ENCODE measurements at places on chromosomes 6 and 20. TPM values are rescaled to one million over a fixed set of nuclear protein-coding genes. Genes with fewer than 3 reads are reported as not detected.

DNA sequence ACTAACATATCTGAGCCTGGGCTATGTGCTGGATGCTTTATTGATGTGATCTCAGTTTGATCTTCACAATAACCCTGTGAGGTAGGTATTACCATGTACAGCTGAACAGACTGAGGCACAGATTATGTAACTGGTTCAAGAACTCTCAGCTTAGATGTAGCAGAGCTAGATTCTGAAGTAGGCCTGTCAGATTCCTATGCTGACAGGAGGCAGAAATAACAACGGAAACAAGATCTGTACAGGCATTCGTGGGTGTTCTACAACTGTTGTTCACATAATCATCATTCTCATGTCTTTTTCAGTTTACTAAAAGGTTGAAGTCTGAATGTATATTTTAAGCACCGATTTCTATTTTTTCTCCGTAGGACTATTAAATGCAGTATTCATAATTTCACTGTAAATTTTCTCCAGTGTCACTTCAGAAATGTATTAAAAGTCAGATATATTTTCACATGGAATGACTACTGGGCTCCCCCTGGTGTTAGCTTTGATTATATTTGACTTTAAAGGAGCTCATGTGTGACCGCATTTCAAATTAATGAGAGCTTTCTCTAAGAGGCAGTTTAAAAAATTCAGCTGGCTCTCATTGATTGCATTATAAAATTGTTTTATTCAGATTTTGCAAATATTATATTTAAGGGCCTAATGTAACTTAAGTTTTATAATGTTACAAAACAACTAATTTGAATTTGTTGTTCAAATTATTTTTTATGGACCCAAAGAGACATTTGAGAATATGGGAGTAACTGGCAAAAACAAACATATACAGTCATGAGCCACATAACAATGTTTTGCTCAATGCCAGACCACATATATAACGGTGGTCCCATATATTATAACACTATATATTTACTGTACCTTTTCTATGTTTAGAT, 36.4 kb upstream of the SLC17A4 start:
- no peak overlapping the region for H3K4me3 ChIP-seq
- H3K27ac ChIP-seq = no peak overlapping the region
- peaks cover 25% of the 10 kb centered on the region for H3K27me3 ChIP-seq

DNA sequence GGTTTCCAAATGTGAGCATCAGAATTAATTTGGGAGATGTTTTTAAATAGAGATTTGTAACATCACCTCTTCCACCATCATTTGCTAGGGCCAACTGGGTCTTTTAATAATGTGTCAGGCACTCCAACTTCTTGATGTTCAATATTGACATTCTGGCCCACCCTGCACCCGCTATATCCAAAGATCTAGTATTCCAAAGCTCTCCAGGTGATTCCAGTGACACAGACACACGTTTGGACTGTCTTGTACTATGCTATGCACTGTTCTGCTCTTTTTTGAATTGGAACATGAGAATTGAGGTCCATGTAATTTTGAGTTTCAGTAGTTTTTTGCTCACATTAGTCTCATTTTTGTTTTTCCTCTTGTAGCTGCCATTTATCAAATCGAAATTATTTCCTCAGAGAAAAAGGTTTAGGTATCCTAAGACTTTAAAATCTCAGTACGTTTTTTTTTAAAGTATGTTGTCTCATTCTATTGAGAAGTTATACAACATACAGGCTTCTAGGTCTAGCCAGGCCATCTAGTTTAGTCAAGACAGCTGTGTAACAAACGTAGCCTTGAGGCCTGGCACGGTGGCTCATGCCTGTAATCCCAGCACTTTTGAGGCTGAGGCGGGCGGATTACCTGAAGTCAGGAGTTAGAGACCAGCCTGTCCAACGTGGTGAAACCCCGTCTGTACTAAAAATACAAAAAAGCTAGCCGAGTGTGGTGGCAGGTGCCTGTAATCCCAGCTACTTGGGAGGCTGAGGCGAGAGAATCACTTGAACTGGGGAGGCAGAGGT, 3.1 kb downstream of the BICRAL start:
- peaks cover 19% of the 10 kb centered on the region for H3K36me3 ChIP-seq
- no peaks in the 10 kb centered on the region for H3K27me3 ChIP-seq
- DNase-seq = no peak
- H3K4me3 ChIP-seq = no peak overlapping the region

DNA sequence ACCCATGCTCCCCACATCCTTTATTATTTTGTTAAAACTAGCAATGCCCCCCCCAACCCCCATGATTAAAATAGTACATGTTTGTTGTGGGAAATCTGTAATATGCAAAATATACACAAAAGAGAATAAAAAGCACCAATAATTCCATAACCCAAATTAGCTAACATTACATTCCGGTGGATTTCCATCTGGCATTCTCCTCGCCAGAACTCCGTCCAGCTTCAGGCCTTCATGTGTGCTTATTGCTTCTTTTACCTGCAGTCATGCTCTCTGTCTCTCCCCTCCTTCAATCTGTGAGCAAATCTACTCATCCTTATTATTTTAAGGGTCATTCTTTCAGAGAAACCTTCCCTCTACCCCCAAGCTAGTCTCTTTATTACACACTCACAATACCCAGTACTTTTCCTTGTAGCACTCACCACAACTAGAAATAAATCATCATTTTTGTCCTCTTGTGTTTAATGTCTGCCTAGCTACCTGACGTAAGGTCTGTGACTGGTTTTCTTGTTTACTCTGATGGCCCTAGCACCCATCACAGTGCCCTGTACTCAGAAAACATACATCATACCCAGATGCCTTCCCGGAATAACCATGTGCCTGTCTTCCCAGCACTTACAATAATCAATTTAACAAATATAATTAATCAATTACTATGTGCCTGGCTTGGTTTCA, 25.6 kb upstream of the IER3 start:
- peaks cover 11% of the 10 kb centered on the region for H3K36me3 ChIP-seq
- H3K4me1 ChIP-seq = peaks cover 73% of the 10 kb centered on the region
- H3K27me3 ChIP-seq = no peaks in the 10 kb centered on the region
- no peak for DNase-seq
- H3K4me3 ChIP-seq = peak overlapping the region; percentile 75
- peak overlapping the region; percentile 93 for H3K27ac ChIP-seq

GRCh38 chr6:88296694-88297093, 130.5 kb upstream of the CNR1 start:
- no peak for DNase-seq
- no peaks in the 10 kb centered on the region for H3K36me3 ChIP-seq
- no peak overlapping the region for H3K4me3 ChIP-seq
- no peaks in the 10 kb centered on the region for H3K4me1 ChIP-seq
- no peak overlapping the region for H3K27ac ChIP-seq

DNA sequence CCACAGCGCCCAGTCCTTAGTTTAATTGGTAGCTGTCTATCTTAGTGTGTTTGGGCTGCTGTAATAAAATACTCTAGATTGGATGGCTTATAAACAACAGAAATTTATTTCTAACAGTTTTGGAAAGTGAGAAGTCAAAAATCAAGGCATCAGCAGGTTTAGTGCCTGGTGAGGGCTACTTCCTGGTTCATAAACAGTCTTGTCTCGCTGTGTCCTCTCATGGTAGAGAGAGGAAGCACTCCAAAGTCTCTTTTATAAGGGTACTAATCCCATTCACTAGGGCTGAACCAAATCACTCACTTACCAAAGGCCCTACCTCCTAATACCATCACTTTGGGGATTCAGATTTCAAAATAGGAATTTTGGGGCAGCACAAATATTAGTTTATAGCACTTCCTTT, 336.9 kb upstream of the RSPO3 start:
- H3K36me3 ChIP-seq = no peaks in the 10 kb centered on the region
- H3K27me3 ChIP-seq = peaks cover 4% of the 10 kb centered on the region
- H3K4me1 ChIP-seq = no peaks in the 10 kb centered on the region
- H3K4me3 ChIP-seq = no peak overlapping the region
- DNase-seq = no peak
- no peak overlapping the region for H3K27ac ChIP-seq

- no peak for DNase-seq
- H3K27ac ChIP-seq = no peak overlapping the region
- H3K27me3 ChIP-seq = peaks cover 13% of the 10 kb centered on the region
- no peaks in the 10 kb centered on the region for H3K4me1 ChIP-seq
- H3K36me3 ChIP-seq = no peaks in the 10 kb centered on the region
- no peak overlapping the region for H3K4me3 ChIP-seq
Measured at GRCh38 chr6:12509060-12509459, 207.5 kb upstream of the PHACTR1 start.

DNA sequence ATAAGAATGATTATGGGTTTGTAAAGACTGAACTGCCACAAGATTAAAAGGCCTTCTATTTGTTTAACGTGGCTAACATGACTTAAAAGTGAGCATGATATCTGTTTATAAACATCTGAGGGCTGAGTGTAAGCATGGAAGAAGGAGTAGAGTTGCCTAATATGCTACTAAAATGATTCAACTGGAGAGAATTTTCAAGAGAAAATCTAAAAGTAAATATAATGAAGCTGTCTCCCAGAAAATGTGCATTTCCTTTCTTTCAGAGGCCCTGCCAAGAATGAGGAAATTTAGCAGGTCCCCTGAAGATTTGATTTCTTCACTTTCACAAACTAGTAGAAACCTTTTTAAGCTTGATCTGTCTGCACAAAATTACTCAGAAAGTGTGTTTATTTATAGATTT, 4.2 kb upstream of the EYA4 start:
- peaks cover 30% of the 10 kb centered on the region for H3K27me3 ChIP-seq
- H3K27ac ChIP-seq = no peak overlapping the region
- H3K36me3 ChIP-seq = no peaks in the 10 kb centered on the region
- H3K4me3 ChIP-seq = no peak overlapping the region
- H3K4me1 ChIP-seq = peaks cover 4% of the 10 kb centered on the region

DNA sequence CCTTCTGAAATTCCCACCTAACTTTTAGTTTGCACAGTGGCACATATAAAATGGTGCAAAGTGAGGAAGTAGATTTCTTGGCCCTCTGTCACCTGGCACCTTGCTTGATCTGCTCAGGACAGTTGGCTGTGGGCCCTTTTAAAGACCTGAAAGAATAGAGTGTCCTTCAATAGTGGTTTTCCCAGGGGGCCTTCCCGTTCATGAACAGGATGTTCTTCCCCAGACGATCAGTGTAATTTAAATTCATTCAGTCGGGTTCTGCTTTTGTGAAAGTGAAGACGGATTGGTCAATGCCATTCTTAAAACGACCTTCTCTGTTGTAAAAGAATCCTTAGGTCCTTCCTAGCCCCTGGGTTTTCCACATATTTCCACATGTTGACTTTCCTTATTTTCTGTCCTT, 178.5 kb downstream of the SASH1 start:
- no peak for DNase-seq
- H3K27me3 ChIP-seq = no peaks in the 10 kb centered on the region
- no peak overlapping the region for H3K27ac ChIP-seq
- no peak overlapping the region for H3K4me3 ChIP-seq
- no peaks in the 10 kb centered on the region for H3K36me3 ChIP-seq

Gene CGA
- total RNA-seq = not detected

Gene NINL
- total RNA-seq = 2.5 TPM

Gene COL11A2
- 1.00 TPM for total RNA-seq

All from activated naive CD8-positive, alpha-beta T cell treated with anti-CD3 and anti-CD28 coated beads, Interleukin-2, amount 10 ng/mL, durations not matched to agents 7 days and 5 days (primary cell).